ENCODE measurements at places on chromosomes 2 and 18.

DNA sequence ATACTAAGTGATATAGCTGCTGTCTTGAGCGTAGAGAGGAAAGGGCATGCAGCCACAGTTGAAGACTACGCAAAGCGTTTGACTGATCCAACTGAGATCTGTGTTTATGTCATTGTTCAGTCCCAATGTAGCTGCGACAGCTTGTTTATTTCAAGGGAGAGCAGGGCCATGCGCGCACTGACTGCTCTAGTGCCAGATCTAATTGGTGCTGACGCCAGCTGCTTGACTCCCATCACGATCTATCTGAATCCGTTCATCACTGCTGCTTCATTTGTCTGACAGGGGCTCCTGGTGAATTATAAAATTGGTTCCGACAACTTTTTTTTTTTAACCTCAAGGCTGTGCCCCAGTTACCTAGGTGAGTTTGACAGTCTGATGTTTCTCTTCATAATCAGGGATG, 75.7 kb downstream of the CHST9 start:
- DNase-seq = no peak

- DNase-seq = no peak
Measured at GRCh38 chr18:35089382-35089781, 48.2 kb downstream of the MAPRE2 start.

DNA sequence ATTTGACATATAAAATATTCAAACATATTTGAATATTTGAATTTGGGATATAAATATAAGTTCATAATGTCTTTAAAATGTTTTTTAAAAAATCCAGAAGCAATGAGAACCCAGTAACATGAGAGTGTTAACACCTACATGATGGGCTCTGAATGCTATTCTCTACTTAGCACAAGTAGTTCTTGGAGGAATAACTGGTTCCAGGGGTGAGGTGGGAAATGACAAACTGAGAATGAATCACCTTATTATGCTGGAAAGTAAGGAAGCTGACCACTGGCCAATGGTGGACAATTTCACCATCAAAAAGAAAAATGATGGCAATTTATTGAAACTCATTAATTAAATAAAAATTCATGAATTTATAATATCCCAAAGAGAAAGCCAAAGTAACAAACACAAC, 79.6 kb upstream of the NABP1 start:
- DNase-seq = no peak

- no peak for DNase-seq
Measured at GRCh38 chr2:224871813-224872212, 155.6 kb upstream of the CCDC195 start.

DNA sequence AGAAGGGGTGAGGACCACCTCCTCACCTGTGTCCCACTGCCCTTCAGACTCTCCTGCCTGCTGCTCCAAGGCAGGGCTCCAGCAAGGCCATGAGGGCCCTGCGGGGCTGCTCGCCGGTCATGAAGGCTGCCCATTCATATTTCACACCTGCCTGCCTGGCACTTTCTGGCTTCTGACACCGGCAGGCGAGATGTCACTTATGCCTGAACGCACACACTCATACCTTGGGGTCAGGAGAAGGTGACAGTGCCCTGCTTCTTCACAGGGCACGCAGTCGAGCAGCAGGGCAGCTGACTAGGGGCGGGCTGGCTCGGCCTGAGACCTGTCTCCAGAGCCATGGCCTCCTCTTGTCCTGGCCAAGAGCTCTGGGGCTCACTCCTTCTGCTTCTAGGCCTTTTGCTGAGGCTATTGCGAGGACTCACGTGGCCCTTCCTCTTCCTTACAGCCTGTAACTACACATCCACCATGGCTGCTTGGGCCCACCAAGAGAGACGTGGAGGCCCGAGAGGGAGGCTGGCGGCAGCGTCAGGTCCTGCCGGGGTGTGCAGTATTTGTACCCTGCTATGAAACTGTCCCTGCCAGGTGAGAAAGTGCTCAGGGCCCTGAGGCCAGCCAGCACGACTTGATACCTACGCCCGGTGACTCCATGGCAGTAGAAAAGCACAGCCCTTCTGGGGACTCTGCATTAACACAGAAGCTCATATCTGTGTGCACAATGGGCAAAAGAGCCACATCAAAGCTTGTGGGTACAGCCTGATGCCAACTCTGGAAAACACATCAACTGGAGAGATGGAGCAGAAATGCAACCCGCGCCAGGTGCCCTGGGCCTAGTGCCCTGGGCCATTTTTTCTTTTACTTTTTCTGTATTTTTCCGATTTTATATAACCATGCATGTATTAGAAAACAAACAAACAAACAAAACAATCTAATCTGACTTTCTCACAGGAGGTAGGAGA, 30.6 kb downstream of the HS6ST1 start:
- no peak for DNase-seq

GRCh38 chr18:50189160-50189559, 5.8 kb downstream of the MYO5B start:
- DNase-seq = no peak

DNA sequence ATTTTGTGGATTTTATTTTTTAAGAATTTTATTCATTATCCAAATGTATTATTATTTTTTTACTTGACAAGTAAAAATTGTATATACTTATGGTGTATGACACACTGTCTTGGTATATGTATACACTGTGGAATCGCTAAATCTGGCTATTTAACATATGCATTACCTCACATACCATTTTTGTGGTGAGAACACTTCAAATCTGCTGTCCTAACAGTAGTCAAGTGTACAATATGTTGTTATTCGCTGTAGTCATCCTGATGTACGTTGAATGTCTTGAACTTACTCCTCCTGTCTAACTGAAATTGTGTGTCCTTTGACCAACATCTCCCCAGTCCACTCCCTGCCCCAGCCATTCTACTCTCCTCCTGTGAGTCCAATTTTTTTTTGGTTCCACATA, 153.2 kb upstream of the PTPRM start:
- no peak for DNase-seq

- DNase-seq = no peak
Measured at GRCh38 chr2:142140434-142140845, 9.6 kb upstream of the LRP1B start.

GRCh38 chr2:54657664-54658083, 65.8 kb upstream of the EML6 start:
- peak; percentile 48 for DNase-seq

GRCh38 chr2:135299658-135300244, 231.3 kb downstream of the ZRANB3 start:
- peak; percentile 30 for DNase-seq

- no peak for DNase-seq
Measured at GRCh38 chr2:10537522-10538199, 89.5 kb upstream of the ODC1 start.

DNA sequence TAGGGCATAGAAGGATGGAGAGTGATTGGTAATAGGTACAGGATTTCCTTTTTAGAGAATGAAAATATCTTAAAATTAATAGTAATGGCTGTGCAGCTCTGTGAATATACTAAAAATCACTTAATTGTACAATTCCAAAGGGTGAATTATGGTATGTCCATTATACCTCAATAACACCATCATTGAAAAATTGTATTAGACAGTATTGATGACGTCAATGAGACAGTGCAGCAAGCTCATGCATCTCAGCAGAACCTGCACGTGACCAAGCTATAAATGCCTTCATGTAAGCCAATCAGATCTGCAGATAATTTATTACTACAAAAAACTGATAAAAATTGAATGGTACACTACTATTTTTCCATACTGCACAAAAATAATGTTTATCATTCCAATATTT, 354.4 kb upstream of the CDH19 start:
- no peak for DNase-seq

DNA sequence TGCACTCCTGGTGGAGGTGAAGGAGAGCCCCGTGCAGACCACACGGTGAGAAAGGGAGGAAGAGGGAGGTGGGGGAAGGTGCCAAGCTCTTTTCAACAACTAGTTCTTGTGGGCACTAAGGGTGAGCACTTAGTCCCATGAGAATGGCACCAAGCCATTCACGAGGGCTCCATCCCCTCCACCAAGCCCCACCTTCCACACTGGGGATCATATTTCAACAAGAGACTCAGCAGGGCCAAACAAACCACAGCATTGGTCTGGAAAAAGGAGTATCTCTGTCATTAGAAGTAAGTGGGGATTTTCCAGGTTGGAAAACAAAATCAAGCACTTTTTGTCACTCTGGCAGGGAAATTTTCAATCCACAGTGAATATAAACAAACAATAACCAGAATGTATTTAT, 38.4 kb downstream of the ZAP70 start:
- no peak for DNase-seq

DNA sequence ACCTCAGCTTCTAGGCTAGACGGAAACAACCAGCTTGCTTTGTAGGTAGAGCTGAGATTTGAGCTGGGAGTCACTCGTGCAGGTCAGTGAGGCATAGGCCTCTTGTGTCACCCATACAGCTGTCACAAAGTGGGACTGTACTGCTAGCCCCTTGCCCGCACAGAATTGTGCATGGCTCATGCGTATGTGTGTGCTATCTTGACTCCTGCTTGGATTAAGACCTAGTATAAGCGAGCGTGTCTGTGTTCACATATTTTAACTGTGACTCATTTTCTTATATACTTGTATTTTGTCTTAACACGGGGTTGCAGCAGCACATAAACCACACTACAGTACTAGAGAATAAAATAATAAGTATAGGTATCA, 20.1 kb downstream of the CEP68 start:
- DNase-seq = no peak

DNA sequence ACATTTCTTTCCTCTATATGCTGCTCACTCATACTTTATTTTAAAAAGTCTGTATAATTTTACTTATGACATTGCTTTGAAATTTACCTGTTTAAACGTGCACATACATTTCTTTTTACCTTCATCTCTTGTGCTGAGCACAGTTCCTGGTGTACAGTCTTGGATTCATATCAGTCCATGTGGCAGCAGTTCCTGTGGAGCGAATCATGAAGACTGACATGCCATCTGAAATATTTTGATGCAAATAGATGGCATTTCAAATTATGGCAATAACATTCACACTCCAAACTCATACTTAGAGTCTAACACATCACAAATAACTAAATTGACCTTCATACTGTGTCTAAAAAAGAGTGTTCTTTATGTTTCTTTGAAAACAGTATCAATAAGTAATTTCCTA, 90.3 kb upstream of the CDH2 start:
- DNase-seq = no peak

GRCh38 chr2:68906716-68907115, 35.5 kb upstream of the BMP10 start:
- no peak for DNase-seq

DNA sequence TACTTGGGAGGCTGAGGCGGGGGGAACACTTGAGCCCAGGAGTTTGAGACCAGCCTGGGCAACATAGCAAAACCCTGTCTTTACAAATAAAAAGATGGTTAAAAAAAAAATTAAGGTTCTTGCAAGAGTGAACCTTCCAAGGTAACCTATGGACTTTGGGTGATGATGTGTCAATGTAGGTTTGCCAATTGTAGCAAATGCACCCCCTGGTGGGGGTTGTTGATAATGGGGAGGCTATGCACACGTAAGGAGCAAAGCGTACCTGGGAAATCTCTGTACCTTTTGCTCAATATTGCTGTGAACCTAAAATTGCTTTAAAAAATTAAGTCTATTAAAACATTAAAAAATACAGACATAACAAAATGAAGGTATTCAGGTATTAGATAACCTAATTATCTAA, 70.4 kb downstream of the CWC22 start:
- no peak for DNase-seq

DNA sequence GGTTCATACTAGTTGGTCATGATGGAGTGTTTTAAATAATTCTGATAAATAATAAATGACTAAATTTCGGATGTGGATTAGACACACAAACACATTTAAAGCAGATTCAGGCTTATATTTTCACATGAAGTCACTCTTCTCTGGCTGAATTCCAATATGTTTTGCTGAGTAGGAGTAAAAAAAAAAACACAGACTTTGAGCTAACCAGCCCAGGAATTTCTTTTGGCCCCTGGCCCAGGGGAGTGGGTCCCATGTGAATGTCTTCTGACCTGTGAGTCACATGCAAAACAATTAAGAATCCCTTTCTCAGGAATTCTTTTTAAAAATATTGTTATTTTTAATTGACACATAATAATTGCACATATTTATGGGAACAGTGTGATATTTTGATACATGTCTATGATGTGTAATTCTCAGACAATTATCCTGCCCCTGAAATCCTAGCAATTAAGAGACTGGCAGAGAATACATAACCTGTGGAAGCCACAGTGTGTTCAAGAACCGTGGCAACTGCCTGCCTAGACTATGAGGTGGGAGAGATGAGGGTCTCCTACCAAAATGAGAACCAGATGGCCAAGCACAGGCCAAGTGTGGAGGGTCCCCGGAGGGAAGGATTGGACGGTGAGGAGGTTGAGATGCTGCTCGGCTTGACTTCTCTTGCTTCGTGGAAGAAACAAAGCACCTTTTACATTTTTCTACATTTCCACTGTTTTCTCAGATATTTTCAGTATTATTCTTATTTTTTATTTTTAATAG, 236.4 kb downstream of the PIEZO2 start:
- DNase-seq = no peak

DNA sequence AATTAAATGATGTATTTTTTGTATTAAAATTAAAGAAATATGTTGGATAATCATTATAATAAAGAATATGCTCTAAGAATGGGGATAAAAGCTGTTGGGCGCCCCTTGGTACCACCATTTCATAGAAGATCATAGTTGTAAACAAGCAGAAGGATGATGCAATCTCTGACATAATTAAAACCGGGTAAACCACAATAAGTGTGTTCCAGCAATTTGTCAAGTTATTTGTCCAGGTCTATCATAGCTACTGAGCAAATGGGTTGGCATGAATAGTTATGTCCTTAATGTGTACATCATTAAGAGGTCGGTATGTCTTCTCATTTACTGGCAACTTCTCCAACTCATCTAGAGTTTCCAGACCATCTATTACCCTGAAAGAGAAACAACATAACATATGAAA, 6.7 kb upstream of the CLK1 start:
- DNase-seq = no peak

DNA sequence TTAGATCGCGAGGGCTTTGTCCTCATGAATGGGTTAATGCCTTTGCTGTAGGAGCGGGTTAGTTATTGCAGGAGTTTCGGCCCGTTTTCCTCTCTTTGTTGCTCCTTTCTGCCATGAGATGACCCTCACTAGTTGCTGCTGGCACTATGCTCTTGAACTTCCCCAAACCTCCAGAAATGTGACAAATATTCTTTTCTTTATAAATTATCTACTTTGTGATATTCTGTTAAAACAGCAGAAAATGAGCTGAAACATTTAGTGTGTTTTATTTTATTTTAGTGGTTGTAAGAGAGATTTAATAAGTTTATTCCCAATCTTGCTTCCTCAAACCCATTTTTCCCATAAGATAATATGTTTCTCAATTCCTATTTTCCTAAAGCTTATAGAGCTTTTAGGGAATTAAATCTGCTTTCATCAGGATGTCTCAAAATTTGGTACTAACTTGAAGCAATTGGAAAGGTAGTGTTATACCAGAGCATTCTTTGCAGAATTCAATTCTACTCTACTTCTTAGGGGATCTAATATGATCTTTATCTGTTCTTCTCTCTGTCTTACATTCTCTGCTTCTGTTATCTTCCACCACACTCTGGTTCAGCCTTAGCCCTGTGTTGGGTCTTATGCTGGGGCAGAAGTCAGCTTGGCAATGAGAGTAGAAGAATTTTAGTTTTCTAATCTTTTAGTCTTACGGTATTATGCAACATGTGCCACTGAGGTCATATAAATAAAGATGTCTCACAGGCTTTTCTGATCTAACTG, 23.1 kb downstream of the DDX1 start:
- no peak for DNase-seq

- no peak for DNase-seq
Measured at GRCh38 chr18:3578621-3579020, 128.6 kb downstream of the TGIF1 start.

Data from GM10248 (cell line).